ENCODE measurements at places on chromosomes 4 and X.
A peak's percentile ranks its signal among the peaks of the same experiment; 100 is the strongest.

- no peak for DNase-seq
Observed at GRCh38 chr4:73259571-73260090, 1.0 kb upstream of the ANKRD17 start.

DNA sequence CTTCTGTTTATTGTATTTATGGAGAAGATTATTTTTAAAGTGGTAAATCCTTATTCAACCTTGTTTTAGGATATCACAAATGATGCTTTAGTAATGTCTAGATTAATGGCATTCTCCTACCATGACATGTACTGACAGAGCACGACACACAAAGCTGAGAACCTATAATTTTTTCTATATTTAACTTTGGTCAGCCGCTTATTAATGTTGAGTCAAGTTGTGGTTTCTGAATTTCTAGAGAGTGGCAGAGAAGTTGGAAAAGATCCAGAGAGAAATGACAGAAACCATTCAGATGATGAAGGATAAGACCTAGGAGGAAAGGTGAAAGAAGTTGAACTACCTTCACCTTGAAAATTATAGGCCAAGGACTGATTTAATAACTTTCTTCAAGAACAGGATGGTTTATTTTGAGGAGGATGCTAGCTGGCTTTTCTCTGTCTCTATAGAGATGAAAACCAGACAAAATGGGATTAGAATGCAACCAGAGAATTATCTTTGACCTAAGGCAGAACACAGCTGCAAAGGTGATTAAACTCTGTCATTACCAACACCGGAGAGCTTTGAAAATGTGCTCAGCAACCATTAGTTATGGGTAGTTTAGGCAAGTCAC is 62.6 kb upstream of the TSPAN5 start:
- no peak for DNase-seq

DNA sequence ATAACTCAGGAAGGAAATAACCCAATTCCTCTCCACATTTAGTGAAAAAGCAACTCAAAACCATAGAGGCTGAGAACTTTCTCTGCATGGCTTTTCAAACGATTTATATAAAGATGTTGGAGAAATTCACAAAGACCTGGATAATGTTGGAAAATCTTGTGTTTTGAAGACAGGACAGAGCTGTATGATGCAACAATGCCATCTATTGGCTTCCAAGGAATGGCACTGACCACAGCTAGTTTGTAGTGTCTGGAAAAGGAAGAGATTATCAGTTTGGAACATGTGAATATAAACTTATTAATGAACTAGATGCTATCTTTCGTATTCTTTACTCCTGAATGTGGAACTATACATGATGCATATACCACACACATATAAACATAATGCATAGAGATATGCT is 503.6 kb downstream of the IL1RAPL1 start:
- DNase-seq = no peak

- no peak for DNase-seq
Observed at GRCh38 chr4:169458575-169458974, 153.8 kb downstream of the NEK1 start.

DNA sequence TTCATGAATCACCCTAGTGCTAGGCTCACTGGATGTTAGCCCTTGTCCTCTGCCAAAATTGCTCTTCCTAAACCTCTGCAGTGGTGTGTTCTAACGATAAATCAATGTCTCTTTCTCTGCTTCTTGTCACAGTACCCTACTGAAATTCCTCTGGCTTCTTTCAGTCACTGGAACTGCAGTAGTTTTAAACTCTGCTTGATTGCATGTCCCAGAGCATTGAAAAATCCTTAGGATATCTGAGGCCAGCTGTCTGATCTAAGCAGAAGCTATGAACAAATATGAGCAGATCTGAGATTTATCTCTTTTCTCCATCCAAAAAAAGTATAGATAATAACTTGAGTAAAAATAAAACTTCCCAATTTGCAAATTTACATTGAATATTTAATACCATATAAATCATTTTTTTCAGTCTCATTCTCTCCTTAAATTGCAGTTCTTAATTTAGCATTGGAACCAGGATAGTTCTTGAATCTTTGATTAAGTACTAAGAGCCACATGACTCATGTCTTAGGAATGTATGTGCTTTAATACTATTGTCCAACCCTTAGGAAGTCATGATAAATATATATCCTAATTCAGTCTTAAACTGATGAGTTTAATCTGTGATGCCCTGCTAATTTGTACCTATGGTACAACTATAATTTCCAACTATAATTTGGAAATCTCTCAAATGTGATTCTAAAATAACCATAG is 169.7 kb downstream of the PDHA2 start:
- no peak for DNase-seq

- no peak for DNase-seq
Observed at GRCh38 chr4:40607221-40607620, 22.4 kb downstream of the RBM47 start.

DNA sequence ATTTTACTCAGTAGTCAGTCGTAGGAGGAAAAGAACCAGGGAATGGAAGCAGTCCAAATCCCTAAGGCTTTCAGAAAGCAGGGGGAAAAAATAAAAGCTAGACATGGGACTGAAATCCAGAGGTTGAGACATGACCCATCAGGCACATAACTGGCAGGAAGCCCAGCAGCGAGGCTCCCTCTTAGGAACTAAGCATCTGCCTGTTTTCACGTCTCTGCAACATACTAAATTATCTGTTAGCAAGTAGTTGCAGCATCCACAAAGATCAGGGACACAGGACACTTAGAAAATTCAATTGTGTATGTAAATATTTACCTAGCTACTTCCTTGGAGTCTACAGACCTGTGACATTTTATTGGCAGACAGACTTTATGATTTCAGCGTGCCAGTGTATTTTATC is 118.0 kb upstream of the EDNRA start:
- no peak for DNase-seq

DNA sequence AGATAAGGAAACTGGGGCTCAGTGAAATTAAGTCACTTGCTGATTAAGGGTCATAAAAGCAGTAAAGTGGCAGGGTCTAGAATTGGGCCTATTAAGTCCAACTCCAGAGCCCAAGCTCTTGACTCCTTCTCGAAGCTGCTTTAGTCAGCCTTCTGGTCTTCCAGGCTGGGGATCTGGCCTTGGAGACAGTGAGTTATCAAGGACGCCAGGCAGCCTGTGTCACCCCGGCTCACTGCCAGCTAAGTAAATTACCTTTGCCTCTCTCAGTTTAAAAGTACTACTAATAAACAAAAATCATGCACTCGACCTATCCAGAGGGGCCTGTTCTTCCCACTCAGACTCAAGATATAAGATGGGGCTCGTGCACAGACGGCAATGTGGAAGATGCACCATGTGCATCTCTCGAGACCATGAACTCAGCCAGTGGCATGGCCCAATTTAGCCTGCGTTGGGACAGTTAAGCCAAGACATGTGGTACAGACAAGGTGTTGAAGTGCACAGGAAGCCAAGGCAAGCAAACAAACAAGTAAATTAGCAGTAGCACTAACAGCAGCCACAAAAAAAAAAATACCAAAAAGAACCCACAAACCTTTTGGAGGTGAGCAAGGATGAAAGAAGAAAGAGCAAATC is 62.0 kb upstream of the MAP3K15 start:
- DNase-seq = no peak

- DNase-seq = no peak
Observed at GRCh38 chr4:62328526-62328925, 1128.4 kb downstream of the ADGRL3 start.

DNA sequence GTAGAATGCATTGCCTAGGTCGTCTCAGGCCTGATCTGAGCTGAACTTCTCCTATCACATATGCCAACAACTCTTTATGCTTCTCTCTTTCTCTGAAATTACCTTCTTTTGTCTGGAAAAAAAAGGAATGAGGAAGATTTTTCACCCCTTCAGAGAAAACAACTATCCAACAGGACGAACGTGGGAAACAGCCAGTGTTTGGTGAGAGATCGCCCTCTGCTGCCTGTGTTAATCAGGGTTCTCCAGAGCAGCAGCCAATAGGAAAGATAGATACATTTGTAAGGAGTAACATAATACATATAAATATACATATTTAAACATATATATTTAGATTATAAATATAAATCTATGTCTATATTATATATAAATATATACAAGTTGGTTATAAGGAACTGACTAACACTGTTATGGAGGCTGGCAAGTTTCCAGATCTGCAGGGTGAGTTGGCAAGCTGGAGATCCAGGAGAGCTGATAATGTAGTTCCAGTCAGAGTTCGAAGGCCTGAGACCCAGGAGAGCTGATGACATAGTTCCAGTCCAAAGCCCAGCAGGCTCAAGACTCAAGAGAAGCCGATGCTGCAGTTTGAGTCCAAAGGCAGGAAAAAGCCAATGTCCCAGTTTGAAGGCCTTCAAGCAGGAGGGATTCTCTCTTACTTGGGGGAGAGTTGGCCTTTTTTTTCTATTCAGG is 13.3 kb downstream of the CETN2 start:
- DNase-seq = no peak

GRCh38 chr4:3293401-3294391 is 875 bp downstream of the RGS12 start:
- peak; percentile 51 for DNase-seq

- DNase-seq = no peak
Observed at GRCh38 chrX:24468245-24468644, 3.2 kb downstream of the PDK3 start.
